H9 (cell line): ENCODE measurements at places on chromosomes 12 and 14. TPM values are rescaled to one million over a fixed set of nuclear protein-coding genes. Genes with fewer than 3 reads are reported as not detected.
A peak's percentile ranks its signal among the peaks of the same experiment; 100 is the strongest.

DNA sequence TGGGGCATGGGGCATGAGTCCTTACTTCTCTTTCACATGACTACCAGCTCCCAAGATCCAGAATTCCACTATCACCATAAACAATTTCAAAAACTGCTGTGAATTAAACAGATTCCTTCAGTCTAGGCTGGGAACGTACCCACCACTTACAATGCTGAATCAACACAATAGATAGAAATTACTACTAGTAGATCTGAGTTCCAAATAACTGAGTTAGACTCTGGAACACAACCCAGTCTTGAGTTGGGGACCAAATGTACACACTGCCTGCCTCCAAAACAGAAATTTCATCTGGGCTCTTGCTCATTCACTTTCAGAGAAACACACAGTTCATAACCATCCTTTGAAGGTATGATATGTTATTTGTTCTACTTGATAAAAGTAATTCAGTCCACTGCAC is 8.9 kb downstream of the CORO1C start:
- H3K27me3 ChIP-seq = no peaks in the 10 kb centered on the region
- H3K27ac ChIP-seq = no peak overlapping the region
- DNase-seq = no peak
- H3K4me1 ChIP-seq = peaks cover 6% of the 10 kb centered on the region
- H3K4me3 ChIP-seq = no peak overlapping the region
- no peaks in the 10 kb centered on the region for H3K36me3 ChIP-seq

DNA sequence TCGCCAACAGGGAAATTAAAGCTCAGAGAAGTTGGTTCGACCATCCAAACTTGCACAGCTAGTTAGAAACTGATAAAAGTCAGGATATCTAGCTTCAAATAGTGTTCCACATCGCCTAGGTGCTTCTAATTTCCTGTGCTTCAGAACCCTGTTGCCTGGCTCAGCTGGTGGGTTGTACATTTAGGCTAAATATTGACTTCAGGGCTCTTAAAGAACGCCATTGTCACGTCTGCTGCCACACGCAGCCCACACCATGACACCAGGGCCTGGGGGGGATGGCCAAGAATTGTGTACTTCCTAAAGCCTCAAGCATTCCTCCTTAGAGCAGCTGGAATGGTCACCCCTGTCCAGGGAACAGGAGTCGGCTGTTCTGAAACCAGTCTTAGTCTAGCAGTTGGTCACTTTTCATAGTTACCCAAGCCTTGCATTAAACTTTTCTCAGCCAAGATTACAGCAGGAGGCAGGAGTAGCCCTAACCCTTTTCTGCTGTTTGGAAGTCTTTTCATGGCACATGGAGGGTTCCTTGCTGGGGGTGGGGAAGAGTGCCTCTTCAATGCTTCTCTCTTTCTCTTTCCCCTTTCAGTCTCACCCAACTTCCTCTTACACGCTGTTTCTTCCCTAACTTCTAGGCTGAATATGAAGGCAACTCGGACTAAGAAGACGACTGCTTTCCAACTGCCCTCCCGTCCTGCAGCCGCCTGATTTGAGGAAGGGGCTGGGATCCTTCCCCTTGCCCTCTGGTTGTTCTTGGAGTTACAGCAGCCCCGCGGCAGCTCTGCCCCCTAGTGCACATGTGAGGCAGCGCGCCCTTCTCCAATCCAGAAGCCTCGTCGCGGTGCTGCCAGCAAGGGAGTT is 17.1 kb downstream of the FOS start:
- no peaks in the 10 kb centered on the region for H3K27me3 ChIP-seq
- H3K27ac ChIP-seq = no peak overlapping the region
- no peaks in the 10 kb centered on the region for H3K36me3 ChIP-seq
- DNase-seq = peak; percentile 91
- peaks cover 4% of the 10 kb centered on the region; the same call in 1 of the 2 replicates for H3K4me1 ChIP-seq

DNA sequence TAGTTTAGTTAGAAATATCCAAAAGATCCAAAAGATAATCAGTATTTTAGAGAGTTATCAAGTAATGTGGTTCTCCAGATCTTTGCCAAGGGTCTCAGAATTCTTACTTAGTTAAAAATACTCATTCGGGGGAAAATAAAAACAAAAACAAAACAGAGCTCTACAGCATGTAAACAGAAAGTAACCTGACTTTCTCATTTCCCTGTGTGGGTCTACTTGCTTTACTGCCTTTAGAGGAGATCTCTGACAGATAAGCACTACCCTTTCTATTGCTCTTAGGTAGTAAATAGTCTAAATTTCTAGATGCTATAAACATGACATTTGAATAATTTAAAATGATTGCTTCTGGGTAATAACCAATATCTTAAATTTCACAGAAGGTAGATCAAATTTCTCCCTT is 371.8 kb downstream of the RPL10L start:
- no peak overlapping the region for H3K27ac ChIP-seq
- no peaks in the 10 kb centered on the region for H3K27me3 ChIP-seq
- no peak overlapping the region for H3K4me3 ChIP-seq

FAM90A1 gene
- total RNA-seq = 0.09 and 0.15 TPM in 2 replicates

RAD9B gene
- total RNA-seq = 0.22 TPM in 1 of 2 replicates, not detected in the other

GRCh38 chr12:98238515-98239130 is 276.8 kb upstream of the TMPO start:
- no peaks in the 10 kb centered on the region for H3K36me3 ChIP-seq
- no peaks in the 10 kb centered on the region for H3K27me3 ChIP-seq
- no peaks in the 10 kb centered on the region for H3K4me1 ChIP-seq
- no peak overlapping the region for H3K27ac ChIP-seq
- no peak overlapping the region for H3K4me3 ChIP-seq
- DNase-seq = no peak

- peaks cover 17% of the 10 kb centered on the region for H3K36me3 ChIP-seq
- no peak overlapping the region for H3K4me3 ChIP-seq
- H3K4me1 ChIP-seq = no peaks in the 10 kb centered on the region
- H3K27ac ChIP-seq = no peak overlapping the region
- no peaks in the 10 kb centered on the region for H3K27me3 ChIP-seq
These were observed 401.0 kb downstream of the TMEM121 start for GRCh38 chr14:105927096-105928060.

NRIP2 gene
- total RNA-seq = 0.15 TPM in 2 replicates

KRT4 gene
- total RNA-seq = not detected in 2 replicates

DNA sequence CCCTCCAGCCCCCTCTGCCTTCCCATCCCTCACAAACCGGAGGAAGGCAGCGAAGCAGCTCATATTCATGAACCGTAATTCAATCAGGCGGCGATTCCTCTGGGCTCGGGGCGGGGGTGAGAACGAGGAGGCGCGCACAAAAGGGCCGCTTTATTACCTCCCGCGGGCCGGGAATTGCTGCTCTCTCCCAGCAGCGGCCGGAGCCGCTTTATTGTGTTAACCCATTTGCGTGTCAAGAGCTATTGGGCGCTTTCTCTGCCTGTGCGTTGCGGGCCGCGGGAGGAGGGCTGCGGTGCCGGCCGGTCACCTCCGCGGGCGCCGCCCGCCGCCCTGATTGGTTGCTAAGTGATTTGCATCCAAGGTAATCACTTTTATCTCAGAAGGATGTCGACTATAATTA is 4.8 kb downstream of the FAM222A start:
- H3K4me1 ChIP-seq = no peaks in the 10 kb centered on the region
- H3K36me3 ChIP-seq = no peaks in the 10 kb centered on the region
- H3K4me3 ChIP-seq = no peak overlapping the region
- peak; percentile 86 for DNase-seq
- H3K27me3 ChIP-seq = no peaks in the 10 kb centered on the region; the same call in 1 of the 2 replicates
- no peak overlapping the region for H3K27ac ChIP-seq

TMCC3 gene
- total RNA-seq = 0.72 and 0.87 TPM in 2 replicates

DNA sequence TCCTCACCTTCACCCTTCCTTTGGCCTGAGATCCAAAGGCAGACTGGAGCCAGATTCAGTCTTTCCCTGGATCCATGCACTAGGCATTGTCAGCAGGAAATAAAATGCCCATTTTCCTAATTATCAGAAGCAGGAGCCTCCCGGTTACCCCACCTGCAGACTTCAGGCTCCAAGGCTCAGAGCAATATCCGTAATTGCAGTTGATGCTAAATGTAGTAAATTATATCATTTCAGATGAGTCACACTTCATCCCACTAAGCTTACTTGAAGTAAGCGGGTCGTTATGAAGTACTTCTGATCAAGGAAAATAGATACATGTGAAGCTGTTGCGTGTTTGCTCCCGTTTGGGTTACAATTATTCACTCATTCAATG is 110.7 kb upstream of the SFSWAP start:
- no peak overlapping the region for H3K4me3 ChIP-seq
- H3K36me3 ChIP-seq = no peaks in the 10 kb centered on the region
- no peaks in the 10 kb centered on the region for H3K4me1 ChIP-seq
- no peaks in the 10 kb centered on the region for H3K27me3 ChIP-seq

TDRD9 gene
- not detected in 2 replicates for total RNA-seq

RNF31 gene
- 67.8 and 87.3 TPM in 2 replicates for total RNA-seq

ZDHHC22 gene
- total RNA-seq = 11.3 and 11.9 TPM in 2 replicates

DNA sequence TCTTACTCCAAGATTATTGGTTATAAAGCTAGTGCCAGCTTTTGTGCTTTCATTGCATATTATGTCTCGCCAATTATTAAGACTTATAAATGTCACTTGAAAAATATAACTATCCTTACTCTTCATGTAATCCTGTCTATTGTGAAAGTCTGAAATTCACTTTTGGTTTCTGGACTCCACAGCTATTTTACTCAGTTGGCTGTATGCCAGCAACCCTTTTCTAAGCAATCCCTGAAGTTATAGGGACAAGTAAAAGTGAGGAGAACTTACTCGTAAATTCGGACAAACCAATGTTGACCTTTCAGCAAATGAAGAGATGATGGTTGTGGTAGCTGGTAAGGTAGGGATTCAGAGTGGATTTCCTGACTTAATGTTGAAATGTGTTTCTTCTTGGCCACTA is 196.3 kb downstream of the NPAS3 start:
- no peaks in the 10 kb centered on the region; the same call in 1 of the 2 replicates for H3K4me1 ChIP-seq
- H3K27me3 ChIP-seq = no peaks in the 10 kb centered on the region; the same call in none of the 2 replicates
- H3K36me3 ChIP-seq = no peaks in the 10 kb centered on the region
- H3K27ac ChIP-seq = no peak overlapping the region
- no peak for DNase-seq

GRCh38 chr14:63286071-63286470 is 32.7 kb downstream of the GPHB5 start:
- no peak overlapping the region for H3K4me3 ChIP-seq
- H3K27me3 ChIP-seq = no peaks in the 10 kb centered on the region
- H3K36me3 ChIP-seq = no peaks in the 10 kb centered on the region
- no peak for DNase-seq
- peaks cover 5% of the 10 kb centered on the region; the same call in 1 of the 2 replicates for H3K4me1 ChIP-seq

CARMIL3 gene
- total RNA-seq = 4.7 and 5.8 TPM in 2 replicates

GRCh38 chr12:111351026-111351425 is 17.9 kb downstream of the PHETA1 start:
- no peaks in the 10 kb centered on the region for H3K27me3 ChIP-seq
- no peak for DNase-seq
- H3K4me1 ChIP-seq = no peaks in the 10 kb centered on the region
- peaks cover 16% of the 10 kb centered on the region; the same call in 2 of the 3 replicates for H3K36me3 ChIP-seq

GRCh38 chr14:54252072-54252730 is 144.6 kb upstream of the CDKN3 start:
- no peaks in the 10 kb centered on the region for H3K27me3 ChIP-seq
- no peaks in the 10 kb centered on the region for H3K36me3 ChIP-seq
- no peak overlapping the region for H3K4me3 ChIP-seq
- DNase-seq = no peak
- no peaks in the 10 kb centered on the region for H3K4me1 ChIP-seq
- H3K27ac ChIP-seq = no peak overlapping the region

- H3K4me3 ChIP-seq = no peak overlapping the region
- no peak overlapping the region for H3K27ac ChIP-seq
- no peaks in the 10 kb centered on the region for H3K4me1 ChIP-seq
- DNase-seq = no peak
- H3K36me3 ChIP-seq = no peaks in the 10 kb centered on the region
These were observed 74.3 kb downstream of the SSPN start for GRCh38 chr12:26269562-26270284.

- no peak overlapping the region for H3K27ac ChIP-seq
- no peaks in the 10 kb centered on the region for H3K36me3 ChIP-seq
- no peak for DNase-seq
- no peaks in the 10 kb centered on the region for H3K27me3 ChIP-seq
These were observed 29.4 kb upstream of the SNRPF start for GRCh38 chr12:95829395-95829794.

GALNT16 gene
- total RNA-seq = 2.3 and 3.0 TPM in 2 replicates

DNA sequence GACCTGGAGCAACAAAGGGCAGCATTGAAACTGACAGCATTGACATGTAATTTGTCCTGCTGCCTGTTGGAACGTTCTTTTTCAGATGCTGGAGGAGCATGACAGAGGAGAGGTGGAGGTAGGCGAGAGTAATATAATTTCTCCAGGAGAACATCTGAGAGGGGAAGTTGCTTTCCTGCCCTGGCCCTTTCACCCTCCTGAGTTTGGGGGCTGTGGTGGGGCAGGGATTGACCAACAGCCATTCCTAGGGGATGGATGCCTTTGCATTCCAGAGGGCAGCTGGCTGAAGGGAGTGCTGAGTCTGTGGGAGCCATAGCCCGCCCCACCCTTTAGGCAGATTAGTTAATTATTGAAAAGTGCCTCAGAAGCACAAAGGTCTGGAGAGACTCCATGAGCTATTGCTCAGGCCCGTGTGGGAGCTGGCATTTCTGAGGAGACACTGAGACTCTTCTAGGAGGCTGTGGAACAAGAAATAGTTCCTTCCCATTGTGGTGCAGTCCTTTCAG is 73.5 kb downstream of the ARF6 start:
- H3K4me3 ChIP-seq = no peak overlapping the region
- H3K4me1 ChIP-seq = no peaks in the 10 kb centered on the region; the same call in 1 of the 2 replicates
- no peak overlapping the region for H3K27ac ChIP-seq

- no peaks in the 10 kb centered on the region for H3K36me3 ChIP-seq
- H3K4me1 ChIP-seq = no peaks in the 10 kb centered on the region
- no peak overlapping the region for H3K27ac ChIP-seq
- no peaks in the 10 kb centered on the region for H3K27me3 ChIP-seq
These were observed 53.9 kb downstream of the MDM2 start for GRCh38 chr12:68861890-68862289.

RFX4 gene
- total RNA-seq = 0.13 and 0.57 TPM in 2 replicates

DNA sequence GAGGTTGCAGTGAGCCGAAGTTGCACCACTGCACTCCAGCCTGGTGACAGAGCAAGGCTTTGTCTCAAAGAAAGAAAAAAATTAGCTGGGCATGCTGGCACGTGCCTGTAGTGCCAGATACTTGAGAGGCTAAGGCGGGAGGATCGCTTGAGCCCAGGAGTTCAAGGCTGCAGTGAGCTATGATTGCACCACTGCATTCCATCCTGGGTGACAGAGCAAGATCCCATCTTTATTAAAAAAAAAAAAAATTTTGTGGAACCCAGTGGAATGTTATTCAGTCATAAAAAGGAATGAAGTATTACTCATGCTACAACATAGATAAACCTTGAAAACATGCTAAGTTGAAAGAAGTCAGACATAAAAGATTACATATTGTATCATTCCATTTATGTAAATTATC is 8.3 kb upstream of the ERBB3 start:
- H3K4me3 ChIP-seq = no peak overlapping the region
- H3K27me3 ChIP-seq = no peaks in the 10 kb centered on the region
- H3K27ac ChIP-seq = no peak overlapping the region
- no peaks in the 10 kb centered on the region for H3K36me3 ChIP-seq
- no peak for DNase-seq

TSPAN8 gene
- not detected in 2 replicates for total RNA-seq

DNA sequence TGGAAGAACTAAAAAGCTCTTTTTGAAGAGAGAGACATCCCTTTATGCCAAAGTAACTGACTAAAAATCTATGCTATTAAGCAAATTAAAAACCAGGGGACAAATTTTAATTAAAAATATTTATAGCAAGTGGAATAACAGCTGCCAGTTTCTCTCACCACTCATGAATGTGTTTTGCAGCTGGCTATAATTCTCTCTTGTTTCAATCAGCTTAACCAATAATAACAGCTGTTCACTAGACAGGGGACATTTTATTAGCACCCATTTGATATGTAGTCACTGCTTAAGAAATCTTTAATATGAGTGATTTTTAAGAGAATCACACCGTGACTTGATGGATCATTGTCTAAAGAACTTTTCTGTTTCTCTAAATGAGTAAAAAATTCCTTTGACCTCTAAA is 34.2 kb upstream of the KRR1 start:
- H3K4me1 ChIP-seq = no peaks in the 10 kb centered on the region
- no peaks in the 10 kb centered on the region for H3K27me3 ChIP-seq
- no peaks in the 10 kb centered on the region for H3K36me3 ChIP-seq
- H3K27ac ChIP-seq = no peak overlapping the region
